ENCODE measurements at places on chromosomes 5 and 9.

DNA sequence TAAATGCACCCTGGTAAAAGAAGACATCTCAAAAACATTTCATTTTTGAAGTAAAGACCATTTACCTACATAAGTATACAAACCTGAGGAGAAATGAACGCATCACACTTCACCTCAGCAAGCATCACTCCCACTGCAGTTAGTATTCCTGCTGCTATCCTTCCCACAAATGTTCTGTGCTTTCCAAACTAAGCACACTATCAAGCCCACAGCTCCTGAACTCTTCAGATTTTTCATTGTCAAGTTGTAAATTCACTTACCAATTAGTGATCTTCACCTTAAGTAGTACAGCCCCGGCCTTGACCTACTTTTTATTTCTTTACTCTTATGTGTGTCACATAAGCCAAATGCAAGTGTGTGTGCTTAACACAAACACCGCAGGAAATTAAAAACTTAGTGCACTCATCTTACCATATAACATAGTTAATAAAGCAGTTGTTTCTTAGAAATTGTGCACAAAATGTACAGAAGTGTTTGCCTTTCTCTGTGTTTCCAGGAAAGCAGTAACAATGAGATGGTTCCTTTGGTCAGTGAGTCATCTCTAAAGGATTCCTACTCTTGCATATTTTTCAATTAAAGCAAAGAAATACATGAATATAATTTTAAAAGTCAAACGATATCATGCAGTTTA, 169.4 kb downstream of the APBA1 start:
- no peak for DNase-seq

- DNase-seq: no peak
Measured at GRCh38 chr9:92911511-92912475, 34.0 kb upstream of the ZNF484 start.

DNA sequence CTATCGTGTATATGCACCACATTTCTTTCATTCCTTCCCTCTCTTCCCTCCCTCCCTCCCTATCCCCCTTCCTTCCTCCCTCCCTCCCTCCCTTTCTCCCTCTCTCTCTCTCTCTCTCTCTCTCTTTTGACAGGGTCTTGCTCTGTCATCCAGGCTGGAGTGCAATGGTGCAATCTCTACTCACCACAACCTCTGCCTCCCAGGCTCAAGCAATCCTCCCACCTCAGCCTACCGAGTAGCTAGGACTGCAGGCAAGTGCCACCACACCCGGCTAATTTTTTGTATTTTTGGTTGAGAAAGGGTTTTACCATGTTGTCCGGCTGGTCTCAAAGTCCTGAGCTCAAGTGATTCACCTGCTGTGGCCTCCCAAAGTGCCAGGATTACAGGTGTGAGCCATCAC, 1.1 kb upstream of the ANKS6 start:
- no peak for DNase-seq

GRCh38 chr5:131790550-131790949, 6.3 kb downstream of the FNIP1 start:
- DNase-seq: no peak

DNA sequence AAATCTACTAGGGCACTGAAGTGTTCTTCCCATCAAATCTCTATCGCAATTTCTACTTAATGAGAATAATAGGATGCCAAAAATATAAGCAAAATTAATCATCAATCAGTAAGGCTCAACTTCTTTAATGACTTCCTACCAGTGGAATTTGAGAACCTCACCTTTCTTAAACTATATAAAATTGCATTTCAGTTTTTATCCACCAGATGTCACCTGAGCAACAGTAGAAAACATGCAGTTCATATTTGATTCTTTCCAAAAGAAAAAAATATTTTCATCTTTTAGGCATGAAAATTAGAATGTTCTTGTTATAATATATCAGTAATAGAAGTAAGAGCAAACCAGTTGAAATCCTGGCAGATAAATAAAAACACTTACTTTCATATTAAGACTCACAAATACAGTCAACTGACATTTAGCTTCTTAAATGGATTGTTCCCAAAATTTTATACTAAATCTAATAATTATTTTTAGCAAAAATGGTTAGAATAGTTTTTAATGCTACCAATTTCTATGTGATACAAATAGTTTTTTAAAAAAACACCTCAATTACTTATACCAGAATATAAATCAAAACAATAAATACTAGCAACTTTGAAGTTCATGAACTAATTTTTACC, 13.4 kb upstream of the CCDC112 start:
- no peak for DNase-seq

GRCh38 chr9:135921749-135922310, 14.5 kb upstream of the CAMSAP1 start:
- no peak for DNase-seq

- no peak for DNase-seq
Measured at GRCh38 chr5:174165406-174165805, 119.9 kb downstream of the NSG2 start.

DNA sequence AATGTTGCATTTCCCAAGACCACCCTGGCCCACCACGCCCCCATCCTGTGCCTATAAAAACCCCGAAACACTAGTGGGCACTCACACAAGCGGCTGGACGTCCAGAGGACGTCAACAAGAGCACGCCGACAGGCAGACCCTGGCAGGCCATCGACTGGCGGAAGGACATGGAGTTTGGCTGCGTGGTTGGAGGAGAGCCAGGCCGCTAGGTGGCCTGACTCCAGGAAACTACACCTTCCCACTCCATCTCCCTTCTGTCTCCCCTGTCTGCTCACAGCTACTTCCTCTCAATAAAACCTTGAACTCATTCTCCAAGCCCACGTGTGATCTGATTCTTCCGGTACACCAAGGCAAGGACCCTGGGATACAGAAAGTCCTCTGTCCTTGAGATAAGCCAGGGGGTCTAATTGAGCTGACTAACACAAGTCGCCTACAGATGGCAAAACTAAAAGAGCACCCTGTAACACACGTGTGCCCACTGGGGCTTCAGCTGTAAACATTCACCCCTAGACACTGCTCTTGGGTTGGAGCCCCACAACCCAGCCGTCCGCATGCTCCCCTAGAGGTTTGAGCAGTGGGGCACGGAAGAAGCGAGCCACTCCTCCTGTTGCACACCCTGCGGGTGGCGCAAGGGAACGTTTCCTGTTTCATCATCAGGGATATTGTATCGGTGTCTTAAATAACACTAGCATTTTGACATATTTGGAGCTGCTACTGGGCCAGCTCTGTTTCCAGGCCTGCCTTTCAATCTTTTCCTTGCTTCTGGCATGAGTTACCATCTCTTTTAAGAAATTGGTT, 54.5 kb upstream of the TAF11L2 start:
- DNase-seq: no peak

GRCh38 chr9:133489253-133490190, 10.6 kb upstream of the SLC2A6 start:
- DNase-seq: no peak

GRCh38 chr5:101637599-101637998, 658.5 kb downstream of the SLCO4C1 start:
- DNase-seq: no peak

- no peak for DNase-seq
Measured at GRCh38 chr5:123696921-123697341, 185.0 kb downstream of the CSNK1G3 start.

GRCh38 chr5:173680660-173681242, 64.3 kb upstream of the BOD1 start:
- no peak for DNase-seq

DNA sequence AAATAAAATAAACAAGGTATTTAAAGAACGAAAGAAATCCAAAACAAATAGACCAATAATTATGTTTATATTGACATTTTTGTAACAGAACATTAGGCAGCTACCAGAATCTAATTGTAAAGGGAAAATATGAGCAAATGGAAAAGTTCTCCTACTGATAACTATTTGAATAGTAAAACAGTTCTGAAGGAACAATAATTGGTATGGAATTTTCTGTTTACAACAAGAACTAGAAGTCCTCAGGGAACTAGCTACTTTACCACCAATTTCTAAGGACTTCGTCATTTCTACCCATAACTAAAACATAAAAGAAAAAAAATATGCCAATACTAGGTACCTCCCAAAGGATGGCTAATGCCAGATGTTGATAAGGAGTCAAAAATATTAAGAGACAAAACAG, 58.5 kb downstream of the AP3B1 start:
- no peak for DNase-seq

Data from activated CD4-positive, alpha-beta T cell treated with anti-CD3 and anti-CD28 coated beads for 48 hours (primary cell).